ENCODE measurements at places on chromosomes 16 and 17. TPM values are rescaled to one million over a fixed set of nuclear protein-coding genes. Genes with fewer than 3 reads are reported as not detected.

- DNase-seq = peak; percentile 78
These were observed 46.5 kb downstream of the VAT1L start for GRCh38 chr16:77834635-77835540.

- no peak for DNase-seq
These were observed 1.1 kb upstream of the TRPV3 start for GRCh38 chr17:3558603-3559269.

SPAG5 gene
- 2.7 TPM for polyA plus RNA-seq

USP43 gene
- polyA plus RNA-seq = 0.43 TPM

DPEP1 gene
- polyA plus RNA-seq = 0.41 TPM

DNA sequence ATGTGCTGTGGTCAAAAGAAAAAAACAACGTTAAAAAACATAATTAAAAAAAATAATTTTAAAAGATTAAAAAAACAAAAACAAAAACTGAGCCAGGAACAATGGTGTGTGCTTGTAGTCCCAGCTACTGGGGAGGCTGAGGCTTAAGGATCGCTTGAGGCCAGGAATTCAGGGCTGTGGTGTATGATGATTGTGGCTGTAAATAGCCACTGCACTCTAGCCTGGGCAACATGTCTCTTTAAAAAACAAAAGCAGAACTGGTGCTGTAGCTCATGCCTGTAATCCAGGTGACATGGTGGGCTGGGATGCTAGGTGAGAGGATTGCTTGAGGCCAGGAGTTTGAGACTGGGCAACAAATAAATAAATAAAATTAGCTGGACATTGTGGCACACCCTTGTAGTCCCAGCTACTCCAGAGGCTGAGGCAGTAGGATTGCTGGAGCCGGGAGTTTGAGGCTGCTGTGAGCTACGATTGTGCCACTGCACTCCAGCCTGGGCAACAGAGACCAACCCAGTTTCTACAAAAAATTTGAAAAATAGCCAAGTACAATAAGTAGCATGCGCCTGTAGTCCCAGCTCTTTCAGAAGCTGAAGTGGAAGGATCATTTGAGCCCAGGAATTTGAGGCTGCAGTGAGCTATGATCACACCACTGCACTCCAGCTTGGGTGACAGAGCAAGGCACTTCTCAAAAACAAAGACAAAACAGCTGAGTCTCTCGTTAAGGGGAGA is 43.6 kb downstream of the NFATC3 start:
- no peak for DNase-seq

DNA sequence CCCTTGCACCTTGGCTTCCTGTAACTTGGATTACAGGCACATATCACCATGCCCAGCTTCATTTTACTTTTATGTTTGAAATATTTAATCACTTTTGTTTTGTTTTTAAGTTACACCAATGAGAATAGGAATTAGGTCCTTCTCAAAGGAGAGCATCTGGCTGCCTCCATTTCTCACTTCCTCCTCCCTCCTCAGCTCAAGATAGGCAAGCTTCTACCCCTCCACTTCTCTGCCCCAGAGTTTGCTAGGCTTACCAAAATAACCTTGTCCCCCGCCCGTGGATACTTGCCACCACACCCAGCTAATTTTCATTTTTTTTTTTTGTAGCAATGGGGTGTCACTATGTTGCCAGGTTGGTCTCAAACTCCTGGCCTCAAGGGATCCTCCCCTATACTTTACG is 17.9 kb downstream of the GABARAPL2 start:
- no peak for DNase-seq

GP2 gene
- polyA plus RNA-seq = 0.95 TPM

- no peak for DNase-seq
These were observed 13.5 kb downstream of the TMC6 start for GRCh38 chr17:78114831-78115723.

DNA sequence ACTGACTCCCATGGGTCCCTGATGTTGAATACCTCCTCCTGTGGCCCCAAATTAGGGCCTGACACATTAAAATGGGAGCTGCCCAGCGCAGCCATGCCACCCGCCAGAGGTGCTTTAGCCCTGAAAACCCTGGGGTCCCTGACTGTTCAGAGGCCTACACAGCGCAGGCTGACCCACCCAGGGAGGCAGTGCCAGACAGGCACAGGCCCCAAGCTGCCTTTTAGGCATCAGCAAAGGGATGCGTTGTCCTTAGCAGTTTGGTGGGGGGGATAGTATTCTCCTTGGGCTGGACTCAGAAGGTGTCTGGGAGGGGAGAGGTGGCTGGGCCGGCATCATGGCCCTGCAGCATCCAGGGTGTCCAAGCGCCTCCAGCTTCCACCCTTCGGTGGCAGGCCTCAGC is 1.4 kb downstream of the RAPGEFL1 start:
- no peak for DNase-seq

DNA sequence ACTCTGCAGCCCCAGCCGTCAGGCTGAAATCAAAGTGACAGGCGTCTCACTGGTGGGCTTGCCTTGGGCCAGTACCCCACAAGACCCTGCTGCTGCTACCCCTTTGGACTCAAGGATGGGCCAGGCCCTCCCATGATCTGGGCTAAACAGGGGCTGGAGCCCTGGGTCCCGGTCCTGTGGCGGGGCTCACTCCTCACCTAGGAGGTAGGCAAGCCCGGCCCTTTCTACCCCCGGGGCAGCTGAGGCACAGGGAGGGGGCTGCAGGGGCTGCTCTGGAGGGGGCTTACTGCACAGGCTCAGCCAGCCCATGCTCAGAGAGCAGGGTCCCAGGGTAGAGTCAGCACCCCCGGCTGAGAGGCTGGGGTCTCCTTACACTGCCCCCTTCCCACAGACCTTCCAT is 23.6 kb downstream of the KATNB1 start:
- DNase-seq = no peak

DNA sequence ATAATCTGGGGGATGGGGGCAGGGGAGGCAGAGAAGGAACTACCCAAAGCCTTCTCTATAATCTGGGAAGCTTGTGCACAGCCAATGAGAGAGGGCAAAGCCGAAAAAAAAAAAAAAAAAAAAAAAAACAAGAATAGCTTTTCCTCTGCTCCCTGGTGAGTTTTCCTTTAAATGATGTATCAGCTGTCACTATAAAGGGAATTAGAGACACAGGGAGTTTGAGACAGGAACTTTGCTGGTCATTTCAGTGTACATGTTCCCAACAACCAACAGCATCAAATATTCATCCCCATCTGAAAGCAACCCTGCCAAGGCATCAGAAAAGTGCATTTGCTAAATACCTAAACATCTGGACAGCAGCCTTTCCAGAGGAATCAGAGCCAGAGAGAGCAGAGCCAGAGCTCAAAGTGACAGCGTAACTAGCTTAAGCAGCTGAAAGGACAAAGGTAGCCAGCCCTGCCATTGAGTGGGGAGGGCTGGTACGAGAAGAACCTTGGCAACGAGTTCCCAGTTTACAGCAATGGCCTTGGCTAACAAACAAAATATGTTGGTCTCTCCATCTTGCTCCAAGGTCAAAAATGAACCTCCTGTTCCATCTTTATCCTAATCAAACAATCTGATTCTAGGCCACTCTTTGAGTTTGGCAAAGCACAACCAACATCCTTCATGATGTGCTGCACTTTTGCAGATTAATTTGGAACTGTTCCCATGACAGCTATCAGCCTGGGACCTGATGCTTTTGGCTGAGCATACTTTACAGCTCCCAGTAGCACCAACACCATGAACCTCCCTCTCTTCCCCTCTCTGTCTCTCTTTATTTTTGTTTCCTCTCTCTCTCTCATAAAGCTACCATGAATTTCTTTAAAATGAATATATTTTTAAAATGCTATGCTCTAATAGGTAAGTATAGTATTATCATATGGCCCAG is 143.7 kb upstream of the GNAO1 start:
- DNase-seq = no peak

GRCh38 chr16:86363836-86364618 is 146.3 kb upstream of the FOXF1 start:
- no peak for DNase-seq
